Mesothelial cell of epicardium (in vitro differentiated cells): ENCODE measurements at places on chromosomes 4 and X.

GRCh38 chr4:29578329-29578728 lies 1141.8 kb upstream of the PCDH7 start:
- no peak for DNase-seq

- no peak for DNase-seq
Observed at GRCh38 chr4:163858515-163858914, 364.0 kb downstream of the TMA16 start.

GRCh38 chr4:16236402-16237023 lies 10.2 kb upstream of the TAPT1 start:
- DNase-seq = no peak

- peak; percentile 77 for DNase-seq
Observed at GRCh38 chr4:165207431-165208220, at the start of gene KLHL2. TSS of gene KLHL2 (plus strand) at chr4:165207561. CDS start at chr4:165207877, 316 bp downstream.

DNA sequence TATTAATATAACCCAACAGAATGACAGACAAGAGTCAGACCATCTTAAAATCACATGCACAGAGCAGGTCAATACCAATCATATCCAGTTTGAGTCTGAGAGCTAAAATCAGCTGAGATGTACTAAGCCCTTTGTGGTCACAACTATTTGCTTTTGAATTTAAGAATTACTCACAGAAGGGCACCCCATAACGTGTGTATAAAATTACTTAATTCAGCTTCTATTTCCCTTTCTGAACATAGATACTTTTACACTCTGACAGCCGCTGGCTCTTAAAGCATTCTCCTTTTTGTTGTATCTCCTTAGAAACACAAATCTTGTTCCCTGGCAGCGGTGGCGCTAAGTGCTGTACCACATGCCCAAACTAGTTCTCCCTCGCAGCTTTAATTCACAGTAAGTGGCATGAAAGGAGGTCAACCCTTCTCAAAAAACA lies 14.8 kb upstream of the PPARGC1A start:
- no peak for DNase-seq

DNA sequence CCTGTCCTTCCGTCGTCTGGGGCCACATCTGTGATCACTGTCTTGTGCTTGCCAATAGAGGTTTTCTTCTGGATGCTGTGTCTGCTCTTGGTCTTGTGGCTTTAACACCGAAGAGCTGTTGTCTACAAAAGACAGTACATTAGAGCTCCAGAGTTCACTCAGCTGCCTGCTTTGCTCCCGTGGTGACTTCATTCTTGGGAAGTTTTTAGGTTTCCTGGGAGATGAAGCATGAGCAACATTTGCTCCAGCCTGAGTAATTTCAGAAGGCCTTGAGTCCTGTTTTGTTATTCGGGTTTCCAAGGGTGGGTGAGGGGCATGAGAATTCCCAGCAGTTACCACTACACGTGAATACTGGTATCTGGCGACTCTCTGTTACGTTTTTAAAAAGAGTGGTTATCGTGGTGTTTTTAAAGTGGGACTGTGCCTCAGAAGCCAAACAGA lies 189.2 kb downstream of the SHROOM3 start:
- no peak for DNase-seq

DNA sequence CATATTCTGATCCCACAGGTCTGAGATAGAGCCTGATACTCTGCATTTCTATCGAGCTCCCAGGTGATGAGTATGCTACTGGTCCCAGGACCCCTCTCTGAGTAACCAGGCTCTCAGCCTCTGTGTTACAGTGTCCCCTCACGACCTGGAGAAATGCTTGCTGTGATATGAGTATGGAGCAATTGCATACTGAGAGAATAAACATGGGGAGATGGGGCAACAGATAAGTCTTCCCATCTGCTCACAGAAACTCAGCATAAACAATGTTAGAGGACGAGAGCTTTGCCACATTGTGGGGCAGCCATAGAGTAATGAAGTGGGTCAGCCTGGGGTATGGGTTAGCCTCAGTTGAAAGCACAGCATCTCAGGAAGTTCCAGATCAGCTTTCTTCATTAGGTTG lies 82.6 kb upstream of the HS3ST1 start:
- DNase-seq = no peak

- no peak for DNase-seq
Observed at GRCh38 chrX:1242891-1243402, 25.7 kb upstream of the CSF2RA start.

DNA sequence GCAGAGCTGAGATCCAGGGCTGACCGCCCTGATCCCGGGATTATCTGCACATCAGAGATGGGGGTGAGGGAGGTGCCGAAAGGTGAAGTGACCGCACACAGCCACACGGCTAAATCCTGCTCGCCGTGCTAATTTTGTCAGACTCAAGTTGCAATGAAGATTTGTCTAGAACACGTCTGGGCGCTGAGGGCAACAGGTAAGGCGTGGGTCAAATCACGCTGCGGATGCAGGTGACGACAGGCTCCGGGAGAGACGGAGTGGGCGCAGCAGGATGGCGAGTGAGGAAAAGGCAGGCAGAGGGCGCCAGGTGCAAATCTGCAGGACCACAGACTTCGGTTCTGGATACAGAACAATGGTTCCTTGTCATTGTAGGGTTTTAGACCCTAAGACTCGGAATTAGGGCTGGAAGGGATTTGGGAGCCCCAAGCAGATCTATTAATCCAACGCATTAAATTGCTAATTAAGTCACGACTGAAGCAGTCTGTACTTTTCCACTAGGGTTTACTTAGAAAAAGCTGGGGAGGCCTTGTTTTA lies 1.9 kb upstream of the TBC1D14 start:
- no peak for DNase-seq

- no peak for DNase-seq
Observed at GRCh38 chr4:84878090-84878489, 88.4 kb downstream of the WDFY3 start.

DNA sequence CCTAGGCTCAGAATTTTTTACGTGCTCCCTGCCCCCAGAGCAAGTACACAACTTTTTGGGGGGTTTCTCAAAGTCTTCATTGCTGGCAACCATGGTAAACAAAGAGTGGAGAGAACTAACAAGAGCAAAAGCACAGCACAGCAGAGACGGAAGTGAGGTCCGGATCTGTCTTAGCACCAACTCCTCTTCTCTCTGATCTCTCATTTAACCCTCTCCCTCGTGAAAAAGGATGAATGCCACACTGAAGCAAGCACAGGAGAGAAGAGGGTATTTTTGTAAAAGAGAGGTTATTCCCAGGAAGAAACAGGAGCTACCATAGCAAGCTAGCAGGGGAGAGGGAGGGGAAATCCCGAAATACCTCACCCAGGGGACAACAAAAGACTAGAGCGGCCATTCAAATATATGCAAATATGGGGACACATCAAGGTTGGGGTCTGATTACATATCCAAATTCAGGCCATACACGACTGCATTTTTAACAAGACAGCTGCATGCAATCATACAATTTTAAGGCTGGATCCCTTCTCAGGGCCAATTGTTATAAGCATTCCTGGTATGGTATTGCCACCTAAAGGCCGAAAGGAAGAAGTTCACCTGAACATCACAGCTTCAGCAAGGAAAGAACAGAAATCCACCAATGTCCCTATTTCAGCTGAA lies 46.6 kb downstream of the CD40LG start:
- DNase-seq = no peak

- DNase-seq = no peak
Observed at GRCh38 chr4:39348371-39349315, 17.5 kb downstream of the RFC1 start.

GRCh38 chrX:134801267-134801666 lies 143.0 kb upstream of the PLAC1 start:
- DNase-seq = no peak

- no peak for DNase-seq
Observed at GRCh38 chrX:103356130-103356798, at the start of gene TCEAL9. TSS of gene TCEAL9 (plus strand) at chrX:103356506. CDS start at chrX:103357685, 1,179 bp downstream.

DNA sequence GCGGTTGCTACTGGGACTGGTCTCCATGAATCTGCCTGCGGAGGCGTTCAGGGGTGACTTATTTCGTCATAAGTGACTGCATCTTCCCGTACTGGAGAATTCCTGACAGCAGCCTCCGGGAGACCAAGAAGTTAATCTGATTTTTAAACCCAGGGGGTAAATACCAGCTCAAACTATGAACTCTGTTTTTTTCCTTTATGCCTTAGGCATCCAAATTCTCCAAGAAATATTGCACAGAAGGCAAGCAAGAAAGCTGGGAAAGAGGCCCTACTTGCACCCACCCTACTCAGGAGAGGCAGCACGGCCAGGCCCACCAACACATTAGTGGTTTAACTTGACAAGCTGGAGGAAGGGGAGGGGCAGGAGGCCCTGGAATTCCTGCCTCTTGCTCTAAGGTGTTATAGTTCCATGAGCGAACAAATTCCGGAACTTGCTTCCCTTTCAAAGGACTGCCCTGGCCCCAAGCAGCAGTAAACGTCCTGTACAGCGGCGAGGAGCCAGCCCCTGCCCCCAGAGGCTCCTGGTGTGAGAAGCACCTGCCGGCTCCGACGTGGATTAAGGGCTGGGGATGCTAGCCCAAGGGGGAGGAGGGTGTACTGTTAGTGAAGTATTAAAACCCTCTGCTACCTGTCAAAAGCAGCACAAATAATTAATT lies 177.2 kb downstream of the AFAP1 start:
- DNase-seq = no peak

- no peak for DNase-seq
Observed at GRCh38 chr4:26763063-26763462, 97.6 kb upstream of the STIM2 start.
